ENCODE measurements at places on chromosomes 3 and 15.

- DNase-seq: no peak
These were observed 4.4 kb upstream of the BRPF1 start for GRCh38 chr3:9727041-9727595.

GRCh38 chr3:69698728-69699127, 40.5 kb upstream of the MITF start:
- DNase-seq: no peak

GRCh38 chr3:139745831-139746230, 68.1 kb upstream of the NMNAT3 start:
- no peak for DNase-seq

- no peak for DNase-seq
These were observed 4.5 kb downstream of the ESYT3 start for GRCh38 chr3:138438896-138439295.

- DNase-seq: no peak
These were observed 155.7 kb downstream of the SMAD6 start for GRCh38 chr15:66857694-66858093.

DNA sequence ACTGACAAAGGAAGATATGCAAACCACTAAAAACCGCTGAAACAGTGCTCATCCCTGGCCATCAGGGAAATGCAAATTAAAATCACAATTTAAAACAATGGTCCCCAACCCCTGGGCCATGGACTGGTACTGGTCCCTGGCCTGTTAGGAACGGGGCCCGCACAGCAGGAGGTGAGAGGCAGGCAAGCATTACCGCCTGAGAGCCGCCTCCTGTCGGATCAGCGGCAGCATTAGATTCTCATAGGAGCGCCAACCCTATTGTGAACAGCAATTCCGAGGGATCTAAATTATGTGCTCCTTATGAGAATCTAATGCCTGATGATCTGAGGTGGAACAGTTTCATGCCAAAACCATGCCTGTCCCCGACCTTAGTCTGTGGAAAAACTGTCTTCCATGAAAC, 14.4 kb downstream of the SLC12A6 start:
- DNase-seq: no peak

DNA sequence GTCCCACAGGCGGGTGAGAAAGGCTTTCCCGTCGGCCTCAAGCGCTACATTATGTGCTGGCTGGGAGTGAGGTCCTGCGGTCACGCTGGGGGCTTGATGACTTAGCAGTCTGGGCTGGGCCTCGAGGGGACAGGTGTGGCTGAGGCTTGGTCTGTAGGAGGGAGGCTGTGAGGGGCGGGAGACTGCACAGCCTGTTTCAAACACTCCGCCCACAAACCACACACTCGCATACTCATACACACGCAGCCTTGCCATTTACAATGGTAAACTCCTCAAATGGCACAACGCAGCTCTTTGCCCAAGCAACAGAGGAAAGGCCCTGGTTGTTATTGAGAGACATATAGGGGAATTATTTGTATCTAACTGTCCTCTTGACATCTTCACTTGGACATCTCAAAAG, 32.4 kb upstream of the RASGRF1 start:
- no peak for DNase-seq

DNA sequence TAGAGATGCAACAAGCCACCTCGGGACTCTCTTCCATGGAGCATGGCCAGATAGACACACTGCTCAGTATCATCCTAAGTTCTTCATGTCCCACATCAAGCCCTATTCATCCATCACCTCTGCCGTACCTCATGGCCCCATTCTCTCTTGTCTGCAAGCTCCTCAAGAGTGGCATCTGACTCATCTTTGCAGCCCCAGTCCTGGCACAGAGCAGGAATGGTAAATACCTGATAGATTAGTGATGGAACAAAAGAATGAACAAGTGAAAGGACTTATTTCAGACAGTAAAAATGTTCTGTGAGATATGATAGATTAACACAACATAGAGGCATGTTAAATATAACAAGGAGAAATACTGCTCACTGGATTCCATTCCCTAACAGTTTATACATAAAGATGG, 176.4 kb downstream of the ISL2 start:
- DNase-seq: no peak

GRCh38 chr3:75294124-75294523, 370.0 kb upstream of the FRG2C start:
- no peak for DNase-seq

DNA sequence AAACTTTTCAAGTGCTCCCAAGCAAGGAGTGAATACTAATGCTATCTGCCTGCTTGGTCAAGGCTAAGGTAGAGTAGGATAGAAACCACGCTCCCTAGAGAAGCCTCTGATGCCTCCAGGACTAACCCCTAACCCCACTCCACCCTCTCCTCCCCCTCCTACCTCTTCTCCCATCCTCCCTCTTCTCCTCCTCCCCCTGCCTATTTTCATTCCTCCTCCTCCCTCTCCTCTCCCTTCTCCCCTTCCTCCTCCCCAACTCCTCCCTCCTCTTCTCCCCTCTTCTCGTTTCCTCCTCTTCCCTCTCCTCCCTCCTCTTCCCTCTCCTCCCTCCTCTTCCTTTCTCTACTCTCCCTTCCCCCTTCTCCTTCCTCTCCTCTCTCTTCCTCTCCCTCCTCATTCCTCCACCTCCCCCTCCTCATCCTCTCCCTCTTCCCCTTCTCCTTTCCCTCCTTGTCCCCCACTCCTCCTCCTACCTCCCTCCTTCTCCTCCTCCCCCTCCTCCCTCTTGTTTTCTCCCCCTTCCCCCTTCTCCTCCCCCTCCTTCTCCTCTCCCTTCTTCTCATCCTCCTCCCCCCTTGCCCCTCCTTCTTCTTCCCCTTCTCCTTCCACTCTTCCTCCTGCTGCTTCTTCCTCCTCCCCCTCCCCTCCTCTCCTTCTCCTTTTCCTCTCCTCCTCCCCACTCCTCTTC, 12.8 kb upstream of the MEX3B start:
- DNase-seq: no peak

GRCh38 chr15:45831787-45832186, 197.0 kb downstream of the SQOR start:
- no peak for DNase-seq

DNA sequence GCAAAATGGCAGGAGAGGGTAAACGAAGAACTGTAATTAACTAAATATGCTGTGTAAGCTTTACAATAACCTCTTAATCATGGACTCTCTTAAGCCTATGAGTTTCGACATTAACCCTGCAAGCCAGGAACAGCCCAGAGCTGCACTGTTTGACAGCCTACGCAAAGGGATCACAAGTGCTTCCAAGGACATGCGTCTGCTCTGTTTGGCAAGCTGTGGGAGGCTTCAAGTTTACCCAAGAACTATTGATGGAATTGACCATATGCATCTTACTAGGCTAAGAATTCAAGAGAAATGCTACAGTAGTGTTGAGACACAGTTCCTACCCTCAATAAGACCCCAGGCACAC, 66.0 kb downstream of the PDZRN3 start:
- DNase-seq: no peak

- DNase-seq: no peak
These were observed 33.4 kb downstream of the UNC13C start for GRCh38 chr15:54011656-54012055.

DNA sequence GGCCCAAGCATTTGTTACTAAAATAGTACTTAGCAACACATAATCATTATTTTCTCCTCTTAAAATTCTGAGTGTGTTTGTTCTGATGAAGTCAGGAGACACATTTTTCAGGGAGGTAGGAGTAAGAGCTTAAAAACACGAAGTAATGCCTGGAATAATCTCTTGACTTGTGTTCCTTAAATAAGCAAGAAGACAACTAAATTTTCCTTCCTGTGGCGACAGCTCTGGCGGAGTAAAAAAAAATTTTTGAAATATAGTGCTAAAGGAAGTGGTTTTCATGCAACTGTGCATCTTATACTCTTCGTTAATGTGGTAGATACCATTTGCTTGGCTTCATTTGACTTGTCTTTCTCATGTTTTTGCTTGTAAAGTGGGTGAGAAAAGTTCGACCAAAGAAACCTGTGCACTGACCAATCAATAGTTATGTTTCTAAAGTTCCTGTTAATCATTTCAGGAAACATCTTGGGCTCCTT, 11.1 kb upstream of the MBNL1 start:
- no peak for DNase-seq

DNA sequence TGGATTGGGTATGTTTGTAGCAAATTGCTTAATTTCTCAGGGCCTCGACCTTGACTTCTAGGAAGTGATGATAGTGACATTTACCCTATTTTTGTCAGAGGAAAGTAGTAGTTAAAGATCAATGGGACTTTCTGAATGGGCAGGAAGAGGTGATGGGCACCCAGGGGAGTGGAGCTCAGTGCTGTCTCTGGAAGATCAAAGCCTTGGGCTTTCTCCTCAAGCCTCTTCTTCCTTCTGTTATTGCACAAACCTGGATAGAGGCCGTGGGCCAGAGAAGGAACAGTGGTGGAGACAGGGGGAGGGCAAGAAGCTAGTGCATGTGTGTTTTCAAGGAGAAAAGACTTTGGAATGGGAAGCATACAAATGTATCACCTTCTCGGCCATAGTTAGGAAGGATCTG, 44.9 kb upstream of the EOMES start:
- DNase-seq: no peak

DNA sequence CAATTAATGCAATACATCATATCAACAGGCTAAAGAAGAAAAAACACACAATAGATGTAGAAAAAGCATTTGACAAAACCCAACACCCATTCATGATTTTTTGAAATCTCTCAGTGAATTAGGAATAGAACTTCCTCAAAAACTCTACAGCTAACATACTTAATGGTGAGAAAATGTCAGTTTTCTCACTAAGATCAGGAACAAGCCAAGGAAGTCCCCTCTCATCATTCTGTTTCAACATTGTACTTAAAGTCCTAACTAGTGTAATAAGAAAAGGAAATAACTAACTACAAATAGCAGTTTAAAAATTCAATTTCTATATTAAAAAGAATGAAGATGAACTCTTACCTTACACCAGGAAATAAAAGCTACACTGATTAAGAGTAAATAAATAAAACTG, 77.8 kb downstream of the DCLK3 start:
- DNase-seq: no peak

- DNase-seq: no peak
These were observed 52.8 kb downstream of the LPP start for GRCh38 chr3:188206787-188207186.

DNA sequence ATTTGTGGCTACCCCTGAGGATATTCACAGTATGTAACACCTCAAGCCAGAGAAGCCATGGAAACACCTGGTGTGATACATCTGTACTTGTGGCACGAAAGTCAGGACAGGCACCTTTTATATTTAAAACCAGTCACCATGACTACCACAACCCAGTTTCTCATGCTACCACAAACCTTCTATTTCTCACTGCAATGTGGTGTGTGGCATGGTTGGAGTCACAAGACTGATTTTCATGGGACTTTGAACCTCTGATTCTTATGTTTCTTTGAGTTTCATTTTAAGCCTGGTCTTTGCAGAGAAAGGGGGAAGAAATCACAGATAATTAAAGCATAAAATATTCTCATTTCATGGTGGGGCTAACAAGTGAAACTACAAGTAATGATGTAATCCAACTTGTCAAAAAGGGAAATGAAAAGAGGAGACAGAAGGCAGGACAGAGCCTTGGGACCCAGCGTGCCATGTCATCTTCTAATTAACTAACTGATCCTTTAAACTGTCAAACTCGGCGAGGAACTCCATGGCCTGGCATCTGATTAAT, 175.9 kb downstream of the PDZRN3 start:
- no peak for DNase-seq

All from stimulated activated CD4-positive, alpha-beta T cell treated with anti-CD3 and anti-CD28 coated beads, TNF-alpha, amount 100 ng/mL, for 24 hours (primary cell).